ENCODE measurements at places on chromosomes 7 and 10.

DNA sequence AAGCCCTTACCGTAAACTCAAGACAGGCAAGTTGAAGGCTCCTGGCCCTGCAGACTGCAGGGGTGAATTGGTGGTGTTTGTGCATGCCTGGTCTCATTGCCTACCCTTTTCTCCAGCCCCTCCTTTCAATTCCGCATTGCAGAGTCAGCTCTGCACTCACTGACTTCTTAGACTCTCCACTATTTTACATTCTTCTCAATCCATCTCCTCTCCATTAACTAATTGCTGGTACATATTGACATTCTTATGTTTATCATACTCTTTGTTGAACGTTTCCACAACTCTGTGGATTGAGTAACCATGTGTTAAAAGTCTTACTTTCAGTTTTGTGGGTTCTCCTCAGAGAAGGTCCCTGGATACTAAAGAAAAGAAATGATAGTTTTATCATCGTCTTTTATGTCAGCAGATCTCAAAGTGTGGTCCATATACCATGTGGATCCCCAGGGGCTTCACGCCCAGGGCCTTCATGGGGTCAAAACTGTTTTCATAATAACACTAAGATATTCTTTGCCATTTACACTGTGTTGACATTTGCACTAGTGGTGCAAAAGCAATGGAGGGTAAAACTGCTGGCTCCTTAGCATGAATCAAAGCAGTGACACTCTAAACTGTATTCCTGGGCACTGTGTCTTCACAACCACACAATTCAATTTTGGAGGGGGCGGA is 135.4 kb upstream of the FZD1 start:
- DNase-seq, result no peak

DNA sequence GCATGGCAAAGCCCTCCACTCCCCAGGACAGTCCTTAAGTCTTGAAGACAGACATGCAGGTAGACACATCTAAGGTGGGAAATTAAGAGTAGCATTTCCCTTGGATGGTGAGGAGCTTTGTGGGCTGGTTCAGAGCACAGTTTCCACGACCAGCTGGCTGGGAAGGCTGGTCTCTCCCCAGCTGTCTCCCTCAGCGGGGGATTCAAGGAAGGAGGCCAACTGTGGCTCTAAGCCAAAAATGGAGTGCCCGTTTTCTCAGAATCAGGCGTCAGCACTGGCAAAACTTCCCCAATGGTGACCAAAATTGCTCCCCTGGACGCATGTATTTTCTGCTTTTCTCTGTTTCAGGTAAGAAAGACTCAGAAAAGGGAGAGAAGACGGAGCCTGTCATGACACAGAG is 230.6 kb upstream of the FZD8 start:
- no peak for DNase-seq

- no peak for DNase-seq
Observed at GRCh38 chr7:116229366-116229765, 19.0 kb downstream of the TES start.

- no peak for DNase-seq
Observed at GRCh38 chr7:38316733-38317360, 43.4 kb upstream of the TARP start.

DNA sequence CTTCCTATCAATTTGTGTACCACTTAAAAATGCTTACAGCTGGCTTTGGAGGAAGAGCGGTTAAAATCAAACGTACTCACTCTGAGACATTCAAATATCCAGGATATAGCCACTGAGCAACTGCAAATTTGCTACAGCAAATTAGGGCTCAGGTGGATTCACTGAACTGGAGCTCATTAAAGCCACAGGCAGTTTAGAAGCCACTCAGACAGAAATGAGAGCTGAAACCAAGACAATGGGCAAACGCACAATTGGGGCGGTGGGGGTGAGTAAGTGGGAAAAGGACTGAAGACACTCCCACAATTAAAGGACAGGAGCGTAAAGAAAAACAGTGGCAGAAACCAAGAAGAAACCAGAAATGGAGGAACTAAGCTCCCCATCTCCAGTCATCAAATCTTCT is 20.5 kb downstream of the MPP7 start:
- DNase-seq, result no peak

DNA sequence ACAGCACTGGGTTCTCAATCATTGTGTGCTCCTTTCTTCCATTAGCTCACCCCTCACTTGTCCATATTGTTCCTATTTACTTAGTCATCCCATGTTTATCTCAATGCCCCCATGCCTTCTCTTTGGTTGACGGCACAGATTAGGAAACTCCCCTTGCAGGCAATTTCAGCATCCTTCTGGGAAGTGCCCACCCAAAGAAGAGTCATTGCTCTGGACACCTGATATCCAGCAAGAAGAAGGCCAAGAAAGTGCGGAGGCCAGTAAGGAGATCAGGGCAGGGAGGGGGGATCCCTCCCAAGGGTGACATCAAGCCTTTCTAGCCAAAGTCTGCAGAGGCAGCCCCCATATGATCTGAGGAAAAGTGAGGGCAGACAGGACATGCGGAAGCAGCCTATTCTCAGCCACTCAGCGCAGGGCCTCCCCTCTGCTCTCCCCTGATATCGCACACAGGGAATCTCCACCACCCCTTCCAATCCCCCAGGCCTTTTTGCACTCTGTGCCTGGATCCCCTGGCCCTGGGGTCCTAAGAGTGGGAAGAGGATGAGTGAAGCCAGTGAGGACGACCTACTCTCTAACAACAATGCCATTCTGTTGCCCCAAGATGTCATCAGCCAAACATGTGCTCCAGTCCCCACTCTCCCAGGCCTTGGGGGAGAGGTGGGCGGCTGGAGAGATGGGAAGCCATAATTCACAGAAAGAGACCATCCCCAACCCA is 1.8 kb downstream of the TRPV6 start:
- DNase-seq, result no peak

DNA sequence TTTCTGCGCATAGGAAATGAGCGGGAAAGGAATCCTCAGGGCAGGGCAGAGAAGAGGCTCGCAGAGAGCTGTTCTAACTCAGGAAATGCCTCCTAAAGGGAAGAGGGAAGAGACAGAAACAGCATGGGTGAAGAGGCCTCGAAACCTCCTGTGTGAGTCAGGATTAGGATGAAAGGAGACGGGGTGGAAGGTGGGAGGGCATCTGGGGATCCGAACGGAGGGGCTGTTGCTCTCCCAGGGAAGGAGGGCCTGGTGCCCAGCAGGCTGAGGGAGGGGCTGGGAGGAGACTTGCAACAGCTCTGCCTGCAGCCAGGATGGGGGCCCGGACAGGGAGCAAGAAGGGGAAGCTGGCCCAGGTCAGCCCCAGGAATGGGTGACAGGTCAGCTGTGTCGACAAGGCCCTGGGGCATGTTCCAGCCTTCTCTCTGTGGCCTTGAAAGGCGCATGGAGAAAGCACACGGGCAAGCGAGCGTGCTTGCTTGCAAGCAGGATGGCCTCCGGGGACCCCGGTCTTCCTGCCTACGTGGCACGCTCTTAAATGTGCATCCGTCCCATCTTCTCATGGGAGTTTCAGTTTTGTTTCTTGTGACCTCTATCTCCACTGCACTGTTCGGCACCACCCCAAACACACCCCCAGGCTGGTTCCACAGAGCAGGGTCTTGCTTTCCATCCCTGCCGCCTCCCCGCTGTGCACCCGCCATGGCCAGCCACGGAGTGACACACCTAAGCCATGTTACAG is 63.5 kb downstream of the HIPK2 start:
- peak; percentile 76 for DNase-seq

DNA sequence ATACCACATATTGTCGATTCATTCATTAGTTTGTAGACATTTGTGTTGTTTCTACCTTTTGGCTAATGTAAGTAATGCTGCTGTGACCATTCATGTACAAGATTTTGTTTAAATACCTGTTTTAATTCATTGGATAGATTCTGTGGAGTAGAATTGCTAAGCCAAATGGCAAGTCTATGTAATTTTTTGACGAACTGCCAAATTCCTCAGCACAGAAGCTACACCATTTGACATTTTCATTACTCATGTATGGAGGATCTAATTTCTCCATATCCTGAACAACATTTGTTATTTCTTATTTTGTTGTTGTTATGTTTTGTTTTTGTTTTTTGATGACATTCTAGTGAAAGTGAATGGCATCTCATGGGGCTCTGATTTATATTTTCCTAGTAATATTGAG is 1351.3 kb upstream of the SORCS1 start:
- no peak for DNase-seq

- DNase-seq, result no peak
Observed at GRCh38 chr7:21690705-21691104, 147.9 kb downstream of the DNAH11 start.

Measured in GM13977 (cell line).